Neural crest cell (in vitro differentiated cells): ENCODE measurements at places on chromosomes 4 and X. TPM values are rescaled to one million over a fixed set of nuclear protein-coding genes. Genes with fewer than 3 reads are reported as not detected.

GRCh38 chrX:130497531-130497930 is 95.7 kb downstream of the RBMX2 start:
- H3K27ac ChIP-seq: no peak overlapping the region
- H3K4me3 ChIP-seq: no peak overlapping the region
- no peaks in the 10 kb centered on the region for H3K4me1 ChIP-seq
- H3K36me3 ChIP-seq: no peaks in the 10 kb centered on the region

- DNase-seq: no peak
- no peak overlapping the region for H3K27ac ChIP-seq
- H3K4me1 ChIP-seq: peaks cover 10% of the 10 kb centered on the region
- H3K36me3 ChIP-seq: no peaks in the 10 kb centered on the region
- H3K27me3 ChIP-seq: no peaks in the 10 kb centered on the region
- H3K4me3 ChIP-seq: no peak overlapping the region
Observed at GRCh38 chr4:25585901-25586523, 69.6 kb upstream of the SLC34A2 start.

DNA sequence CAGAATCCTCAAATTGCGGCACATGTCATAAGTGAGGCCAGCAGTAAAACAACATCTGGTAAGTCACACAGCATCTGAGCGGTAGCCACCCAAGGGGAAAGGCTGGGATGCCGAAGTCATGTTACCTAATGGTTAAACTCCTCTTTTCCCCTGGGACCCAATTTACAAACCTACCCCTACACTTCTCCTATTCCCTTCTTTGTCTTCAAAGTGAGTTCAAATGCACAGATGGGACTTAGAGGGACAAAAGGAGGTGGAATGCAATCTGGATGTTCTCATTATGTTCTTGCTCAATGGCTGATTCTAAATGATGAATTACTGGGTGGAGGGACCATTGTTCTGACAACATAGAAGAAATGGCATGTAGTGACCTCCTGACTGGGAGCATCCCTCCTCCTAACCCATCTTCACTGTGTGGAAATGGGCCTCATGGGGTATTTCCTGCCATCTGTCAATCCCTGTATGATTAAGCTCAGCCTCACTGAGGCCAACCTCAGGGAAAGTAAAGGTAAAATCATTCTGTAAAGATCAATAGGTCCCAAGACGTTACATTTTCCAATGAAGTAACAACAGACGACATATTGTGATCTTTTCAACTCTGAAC is 8.5 kb downstream of the CD40LG start:
- peaks cover 15% of the 10 kb centered on the region for H3K4me1 ChIP-seq
- no peaks in the 10 kb centered on the region for H3K27me3 ChIP-seq
- H3K4me3 ChIP-seq: no peak overlapping the region
- DNase-seq: no peak
- H3K27ac ChIP-seq: no peak overlapping the region
- no peaks in the 10 kb centered on the region for H3K36me3 ChIP-seq

GRCh38 chr4:25986807-25987206 is 72.8 kb downstream of the SMIM20 start:
- peak overlapping the region; percentile 73 for H3K27ac ChIP-seq
- H3K27me3 ChIP-seq: peaks cover 3% of the 10 kb centered on the region
- no peaks in the 10 kb centered on the region for H3K36me3 ChIP-seq

- H3K4me1 ChIP-seq: no peaks in the 10 kb centered on the region
- no peak for DNase-seq
- no peak overlapping the region for H3K27ac ChIP-seq
- no peak overlapping the region for H3K4me3 ChIP-seq
- peaks cover 7% of the 10 kb centered on the region for H3K36me3 ChIP-seq
Observed at GRCh38 chrX:120617996-120618630, 11.7 kb downstream of the C1GALT1C1 start.

- no peaks in the 10 kb centered on the region for H3K27me3 ChIP-seq
- peak within 1 kb of the TSS; percentile 52 for H3K27ac ChIP-seq
- H3K4me3 ChIP-seq: no peak within 1 kb of the TSS
- DNase-seq: no peak
Observed at GRCh38 chrX:100643956-100644860, at the start of gene SRPX2. Gene SRPX2, plus strand, starts transcription at chrX:100644199. Its CDS starts 2,124 bp downstream, at chrX:100646323.

DNA sequence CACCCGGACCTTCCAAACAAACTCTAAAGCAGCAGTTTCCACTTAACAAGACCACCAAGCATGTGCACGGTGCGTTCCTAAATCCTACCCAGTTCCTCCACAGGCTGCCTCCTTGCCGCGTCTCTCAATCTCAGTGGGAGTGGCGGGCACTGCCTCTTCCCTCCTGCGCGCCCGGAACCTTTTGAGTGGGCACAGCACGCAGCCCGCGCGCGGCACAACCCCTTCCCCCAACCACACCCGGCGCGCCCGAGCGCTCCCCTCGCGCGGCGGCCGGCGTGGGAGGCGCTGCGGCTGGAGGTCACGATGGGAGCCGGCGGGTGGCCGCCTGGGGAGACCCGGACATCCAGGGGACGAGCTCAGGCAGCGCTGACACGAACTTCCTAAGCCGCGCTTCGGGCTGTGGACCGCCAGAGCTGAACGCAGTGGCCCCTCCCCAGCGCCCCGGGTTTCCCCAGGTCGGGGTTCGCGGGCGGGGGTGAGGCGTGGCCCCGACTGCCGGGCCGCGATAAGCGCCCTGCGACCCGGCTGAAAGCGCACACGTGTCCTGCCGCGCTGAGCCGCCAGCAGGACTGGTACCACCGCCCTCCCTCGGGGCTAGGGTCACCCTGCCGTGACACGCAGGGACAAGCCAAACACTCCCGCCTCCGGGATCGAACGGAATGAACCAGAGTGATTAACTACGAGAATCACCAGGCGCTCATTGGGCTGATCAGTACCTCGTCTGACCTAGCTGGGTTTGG is at the start of gene ABCG2:
ABCG2 (minus strand) TSS at position 151 of the 740 bp plus-strand sequence. CDS start 18,644 bp downstream, outside the sequence.
- peaks cover 20% of the 10 kb centered on the region for H3K27me3 ChIP-seq
- H3K36me3 ChIP-seq: no peaks in the 10 kb centered on the region
- H3K27ac ChIP-seq: peak within 1 kb of the TSS; percentile 25
- peak; percentile 30 for DNase-seq
- peaks cover 32% of the 10 kb centered on the region for H3K4me1 ChIP-seq
- peak within 1 kb of the TSS; percentile 86 for H3K4me3 ChIP-seq

DNA sequence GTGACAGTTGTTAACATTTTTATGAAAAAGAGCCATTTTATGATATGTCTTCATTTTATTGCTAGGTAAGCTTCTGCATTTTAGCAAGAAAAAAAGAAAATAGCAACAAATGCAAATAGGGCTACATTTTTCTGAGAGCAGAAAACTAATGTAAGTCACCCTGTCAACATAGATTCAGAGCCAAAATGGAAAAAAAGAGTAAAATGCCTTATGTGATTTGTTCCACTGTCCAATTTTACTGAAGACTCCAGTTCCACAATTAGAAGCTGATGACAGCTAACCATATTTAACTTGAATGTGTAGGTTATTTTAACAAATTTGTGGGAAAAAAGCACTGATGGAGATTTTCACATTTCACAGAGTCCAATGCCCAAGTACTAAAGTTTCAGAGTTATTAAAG is 772.3 kb downstream of the FAT4 start:
- H3K27me3 ChIP-seq: no peaks in the 10 kb centered on the region
- no peak overlapping the region for H3K4me3 ChIP-seq
- DNase-seq: no peak
- H3K27ac ChIP-seq: no peak overlapping the region
- no peaks in the 10 kb centered on the region for H3K4me1 ChIP-seq

DNA sequence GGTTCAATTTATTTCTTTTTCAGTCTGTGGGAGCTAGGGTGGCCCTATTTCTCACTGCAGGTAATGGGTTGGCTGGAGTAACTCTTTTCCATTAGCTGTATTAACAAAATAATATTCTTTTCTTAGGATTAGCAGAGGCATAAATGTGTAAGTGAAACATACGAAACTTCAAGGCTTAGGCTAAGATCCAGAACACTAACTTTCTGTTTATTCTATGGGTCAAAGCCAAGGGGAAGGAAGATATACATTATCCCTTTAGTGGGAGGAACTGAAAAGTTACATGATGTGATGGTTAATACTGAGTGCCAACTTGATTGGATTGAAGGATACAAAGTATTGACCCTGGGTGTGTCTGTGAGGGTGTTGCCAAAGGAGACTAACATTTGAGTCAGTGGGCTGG is 66.4 kb downstream of the DCAF8L2 start:
- H3K27ac ChIP-seq: no peak overlapping the region
- H3K4me1 ChIP-seq: no peaks in the 10 kb centered on the region
- H3K36me3 ChIP-seq: no peaks in the 10 kb centered on the region
- DNase-seq: no peak

DNA sequence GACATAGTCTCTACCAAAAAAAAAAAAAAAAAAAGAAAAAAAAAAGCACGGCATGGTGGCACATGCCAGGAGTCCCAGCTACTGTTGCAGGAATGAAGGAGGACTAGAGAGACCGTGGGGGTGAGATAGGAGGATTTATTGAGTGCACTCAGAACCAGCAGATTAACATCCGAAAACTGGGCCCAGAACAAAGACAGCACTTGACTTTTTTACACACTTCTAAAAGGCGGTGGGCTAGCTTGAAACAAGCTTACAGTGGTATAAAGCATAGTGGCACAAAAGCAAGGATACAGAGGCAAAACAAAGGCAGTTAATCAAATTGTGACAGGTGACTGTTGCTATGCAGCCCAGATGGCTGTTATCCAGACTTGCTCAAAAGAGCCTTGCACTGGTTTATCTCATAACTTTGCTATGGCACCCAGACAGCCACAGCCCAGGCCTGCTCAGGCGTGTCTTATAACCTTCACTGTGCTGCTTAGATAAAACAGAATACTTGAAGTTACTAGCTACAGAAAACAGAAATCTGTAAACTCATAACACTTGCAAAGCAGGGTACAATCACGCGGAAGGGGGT is 9.9 kb upstream of the PI4K2B start:
- H3K4me1 ChIP-seq: no peaks in the 10 kb centered on the region
- H3K4me3 ChIP-seq: no peak overlapping the region
- peak; percentile 9 for DNase-seq
- no peaks in the 10 kb centered on the region for H3K27me3 ChIP-seq

DNA sequence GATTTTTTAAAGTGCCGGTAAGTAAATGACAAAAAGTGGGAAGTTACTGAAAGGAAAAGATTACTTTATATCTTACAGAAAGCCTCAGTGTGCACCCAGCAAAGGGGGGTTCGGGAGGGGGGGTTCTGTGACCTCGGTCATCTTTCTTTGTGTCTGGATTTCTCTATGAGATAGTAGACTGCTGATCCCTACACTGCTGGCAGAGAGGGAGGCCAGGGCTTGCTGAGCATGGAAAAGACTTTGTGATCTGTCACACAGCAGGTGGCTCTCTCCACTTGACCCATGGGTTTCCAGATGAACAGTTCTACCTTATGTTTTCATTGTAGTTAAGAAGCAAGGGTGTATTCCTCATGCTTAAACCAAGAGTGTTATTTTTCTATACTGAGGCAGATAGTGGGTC is 475.6 kb downstream of the PCDH10 start:
- no peaks in the 10 kb centered on the region for H3K27me3 ChIP-seq
- H3K27ac ChIP-seq: peak overlapping the region; percentile 27
- H3K36me3 ChIP-seq: no peaks in the 10 kb centered on the region
- DNase-seq: peak; percentile 7

DNA sequence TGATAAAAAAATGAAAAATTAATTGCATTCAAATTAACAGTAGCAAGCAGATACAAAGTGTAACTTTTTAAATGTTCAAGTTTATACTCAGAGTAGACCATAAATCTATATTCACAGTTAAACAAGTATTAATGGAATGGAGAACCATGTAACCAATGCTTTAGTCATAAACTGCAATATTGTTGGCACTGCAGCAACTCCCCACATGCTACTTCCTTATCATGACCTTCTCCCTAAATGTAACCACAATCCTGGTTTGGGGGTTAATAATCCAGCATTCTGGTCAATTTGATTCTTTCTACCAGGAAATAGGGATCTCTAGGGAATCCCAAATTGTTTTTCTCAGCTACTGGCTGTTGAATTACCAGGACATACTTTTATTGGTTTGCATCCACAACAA is 223.9 kb upstream of the DCAF8L1 start:
- no peak for DNase-seq
- H3K27me3 ChIP-seq: peaks cover 13% of the 10 kb centered on the region
- H3K36me3 ChIP-seq: no peaks in the 10 kb centered on the region
- H3K27ac ChIP-seq: no peak overlapping the region

- H3K4me1 ChIP-seq: peaks cover 18% of the 10 kb centered on the region
- peaks cover 23% of the 10 kb centered on the region for H3K36me3 ChIP-seq
- no peak overlapping the region for H3K27ac ChIP-seq
- H3K27me3 ChIP-seq: no peaks in the 10 kb centered on the region
Observed at GRCh38 chrX:24767557-24767956, 73.8 kb downstream of the POLA1 start.

DNA sequence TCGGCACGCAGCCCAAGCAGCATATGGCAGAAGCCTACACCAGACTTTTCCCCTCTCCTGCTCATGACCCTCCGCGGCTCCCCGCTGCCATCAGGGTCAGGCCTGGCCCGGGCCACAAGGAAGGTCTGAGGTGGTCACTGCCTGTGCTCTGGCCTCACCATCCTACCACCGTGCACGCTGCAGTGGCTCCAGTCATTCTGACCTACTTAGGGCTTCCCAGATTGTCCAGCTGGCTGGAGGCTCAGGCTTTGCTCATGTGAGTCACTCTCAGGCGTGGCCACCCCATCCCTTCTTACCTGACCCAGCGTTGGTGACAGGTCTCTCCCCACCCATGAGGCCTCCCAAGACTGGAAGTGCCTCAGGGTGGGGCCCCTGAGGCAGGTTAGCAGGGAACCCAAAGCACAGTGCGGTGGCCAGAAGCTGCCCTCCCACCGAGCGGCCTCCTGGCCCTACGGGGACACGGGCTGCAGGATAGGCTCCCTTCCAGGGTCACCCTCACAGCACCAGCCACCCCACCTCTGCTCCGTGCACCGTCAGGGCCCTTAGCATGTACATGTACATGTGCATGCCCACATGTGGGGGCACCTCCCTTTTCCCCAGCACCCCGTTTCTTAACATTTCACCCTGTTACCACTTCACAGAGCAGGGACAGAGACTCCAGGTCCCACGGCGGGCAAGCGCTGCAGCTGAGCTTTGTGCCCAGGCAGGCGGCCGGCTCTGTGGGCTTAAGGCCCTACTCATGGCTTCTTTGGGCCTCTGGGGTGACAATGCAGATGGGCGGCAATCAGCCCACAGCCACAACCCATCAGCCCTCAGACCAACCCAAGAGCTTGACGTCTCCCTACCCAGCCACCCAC is 2.2 kb downstream of the TREX2 start:
- no peak for DNase-seq
- H3K27ac ChIP-seq: no peak overlapping the region
- peaks cover 4% of the 10 kb centered on the region for H3K4me1 ChIP-seq
- H3K27me3 ChIP-seq: peaks cover 13% of the 10 kb centered on the region

DNA sequence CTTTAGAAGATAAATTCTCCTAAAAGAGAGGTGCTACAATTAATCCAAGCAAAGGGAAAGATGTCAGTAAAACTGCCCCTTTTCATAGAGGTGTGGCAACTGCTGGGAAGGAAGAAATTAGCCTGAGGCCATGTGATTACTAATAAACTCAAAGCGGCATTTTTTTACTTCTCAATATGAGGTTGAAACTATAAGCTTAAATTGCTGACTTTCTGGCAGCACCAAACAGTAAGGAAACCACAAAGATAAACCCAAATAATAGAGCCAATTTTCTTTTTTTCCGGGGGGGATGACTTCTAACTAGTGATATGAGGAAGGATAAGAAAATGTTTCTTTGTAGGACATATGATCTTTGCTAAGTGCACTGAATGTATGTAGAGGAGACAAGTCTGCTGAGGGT is 30.9 kb downstream of the AR start:
- DNase-seq: no peak
- H3K27ac ChIP-seq: no peak overlapping the region
- H3K27me3 ChIP-seq: no peaks in the 10 kb centered on the region
- H3K36me3 ChIP-seq: peaks cover 3% of the 10 kb centered on the region

The YIPF6 gene
- 35.1 and 37.4 TPM in 2 replicates for total RNA-seq

The MAB21L2 gene
- 3.3 and 3.5 TPM in 2 replicates for total RNA-seq

The LAMTOR3 gene
- total RNA-seq: 38.9 and 41.8 TPM in 2 replicates

The ARL9 gene
- 0.89 and 1.3 TPM in 2 replicates for total RNA-seq

The RAB39B gene
- 6.5 and 7.3 TPM in 2 replicates for total RNA-seq

The POF1B gene
- total RNA-seq: not detected in 2 replicates

The DTHD1 gene
- total RNA-seq: not detected in 2 replicates

The CLCN5 gene
- total RNA-seq: 16.7 TPM in 2 replicates

The RUFY3 gene
- 87.7 and 98.8 TPM in 2 replicates for total RNA-seq

The SYNPO2 gene
- 0.07 and 0.18 TPM in 2 replicates for total RNA-seq

The SPIN2A gene
- 0.75 and 0.98 TPM in 2 replicates for total RNA-seq
